ENCODE measurements at places on chromosomes 1 and 21. TPM values are rescaled to one million over a fixed set of nuclear protein-coding genes. Genes with fewer than 3 reads are reported as not detected.

The FAM72A gene
- 5.3 TPM for total RNA-seq

The BCAN gene
- not detected for total RNA-seq

The ETV3L gene
- not detected for total RNA-seq

The SH2D1B gene
- 0.47 TPM for total RNA-seq

The FLG2 gene
- not detected for total RNA-seq

The PLA2G2A gene
- total RNA-seq, result 672 TPM

The RPS6KC1 gene
- 22.6 TPM for total RNA-seq

The ELF3 gene
- 0.47 TPM for total RNA-seq

The RIPPLY3 gene
- total RNA-seq, result not detected

The MRPS6 gene
- total RNA-seq, result 25.4 TPM

The ICOSLG gene
- total RNA-seq, result 3.2 TPM

The ASCL5 gene
- not detected for total RNA-seq

DNA sequence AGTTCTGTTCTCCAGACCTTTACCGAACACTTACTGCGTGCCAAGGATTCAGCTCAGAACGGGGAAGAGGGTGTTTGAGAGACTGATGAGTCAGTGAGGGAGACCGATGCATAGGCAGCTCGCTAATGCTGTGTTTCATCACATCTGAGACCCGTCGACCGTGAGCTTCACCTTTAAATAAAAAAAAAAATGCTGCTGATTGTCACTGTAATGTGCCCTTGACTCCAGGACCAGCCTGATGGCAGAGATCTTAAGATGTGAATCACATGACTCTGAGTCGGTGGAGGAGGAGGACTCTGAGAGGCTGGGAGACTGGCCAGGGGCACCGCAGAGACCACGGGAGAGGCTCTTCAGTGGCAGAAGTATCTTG lies 28.8 kb downstream of the SPSB1 start:
- no peak for DNase-seq

DNA sequence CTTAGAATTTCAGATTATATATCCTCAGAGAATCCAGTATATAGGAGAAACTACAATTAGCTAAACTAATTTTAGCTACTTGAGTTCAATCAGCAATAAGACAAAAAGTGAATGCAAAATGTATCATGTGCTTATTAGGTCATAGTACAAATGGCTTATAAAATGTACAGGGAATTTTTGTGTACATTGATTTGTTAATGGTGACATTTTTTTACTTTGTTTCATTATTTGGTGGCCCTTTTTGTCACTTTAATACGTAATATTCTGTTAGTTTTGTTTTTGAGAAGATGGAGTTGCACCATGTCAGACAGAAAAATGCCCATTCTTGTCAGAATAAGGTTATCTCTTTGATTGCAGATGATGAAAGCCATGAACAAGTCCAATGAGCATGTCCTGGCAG lies 33.6 kb downstream of the CC2D1B start:
- no peak for DNase-seq

GRCh38 chr1:228488818-228489674 lies 1.9 kb downstream of the RNF187 start:
- DNase-seq, result no peak

- no peak for DNase-seq
These were observed 142.6 kb downstream of the SMYD3 start for GRCh38 chr1:246364415-246364941.

DNA sequence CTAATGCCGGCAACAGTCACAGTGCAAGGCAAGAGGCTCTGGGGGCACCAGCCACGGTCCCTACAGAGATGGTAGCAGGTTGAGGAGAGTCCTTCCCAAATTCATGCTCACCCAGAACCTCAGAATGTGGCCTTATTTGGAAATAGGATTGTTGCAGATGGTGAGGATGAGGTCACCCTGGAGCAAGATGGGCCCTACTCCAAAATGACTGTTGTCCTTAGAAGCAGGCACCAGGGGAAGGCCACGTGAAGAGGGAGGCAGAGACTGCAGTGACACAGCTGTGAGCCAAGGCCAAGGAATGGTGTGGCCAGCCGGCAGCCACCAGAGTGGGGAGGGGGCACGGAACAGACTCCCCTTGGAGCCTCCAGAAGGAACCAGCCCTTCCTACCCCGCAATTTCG lies 70.8 kb upstream of the CLDN14 start:
- DNase-seq, result no peak

GRCh38 chr1:113918243-113918642 lies 10.9 kb upstream of the HIPK1 start:
- no peak for DNase-seq

GRCh38 chr1:206427291-206427690 lies 43.0 kb upstream of the IKBKE start:
- no peak for DNase-seq

GRCh38 chr1:27527223-27527889 lies 37.4 kb upstream of the WASF2 start:
- DNase-seq, result no peak

DNA sequence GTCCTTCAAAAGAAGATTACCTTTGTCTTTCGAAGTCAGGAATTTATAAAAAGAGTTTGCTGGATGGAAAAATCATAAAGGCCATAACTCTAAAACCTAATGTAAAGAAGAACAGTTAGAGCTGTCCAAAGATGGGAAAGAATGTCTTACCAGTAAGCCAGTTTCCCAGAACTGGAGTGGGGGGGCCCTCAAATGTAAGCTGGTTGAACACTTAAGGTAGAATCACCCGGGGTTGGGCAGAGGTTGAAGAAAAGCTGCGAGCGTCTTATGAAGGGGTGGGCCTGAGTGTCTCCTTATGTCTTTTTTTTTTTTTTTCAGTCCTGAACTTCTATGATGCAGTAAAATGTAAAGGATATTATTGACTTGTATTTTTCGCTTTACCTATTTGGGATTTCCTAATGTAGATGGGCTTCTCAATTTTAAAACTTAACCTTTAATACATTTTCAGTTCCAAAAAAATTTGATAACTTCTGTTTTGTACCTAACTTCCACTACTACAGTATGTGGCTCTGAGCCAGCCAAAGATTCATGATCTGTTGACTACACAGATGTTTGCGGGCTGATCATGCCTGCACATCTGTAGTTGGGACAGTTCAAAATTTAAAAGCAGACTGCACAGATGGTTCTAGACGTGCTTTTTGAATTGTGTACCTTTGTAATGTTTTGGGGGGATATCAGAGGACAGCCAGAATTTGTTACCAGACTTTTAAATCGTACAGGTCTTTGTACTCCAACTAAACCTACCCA lies 43.6 kb downstream of the NFYC start:
- DNase-seq, result no peak

- no peak for DNase-seq
These were observed 63.3 kb upstream of the CR1L start for GRCh38 chr1:207581496-207582153.

DNA sequence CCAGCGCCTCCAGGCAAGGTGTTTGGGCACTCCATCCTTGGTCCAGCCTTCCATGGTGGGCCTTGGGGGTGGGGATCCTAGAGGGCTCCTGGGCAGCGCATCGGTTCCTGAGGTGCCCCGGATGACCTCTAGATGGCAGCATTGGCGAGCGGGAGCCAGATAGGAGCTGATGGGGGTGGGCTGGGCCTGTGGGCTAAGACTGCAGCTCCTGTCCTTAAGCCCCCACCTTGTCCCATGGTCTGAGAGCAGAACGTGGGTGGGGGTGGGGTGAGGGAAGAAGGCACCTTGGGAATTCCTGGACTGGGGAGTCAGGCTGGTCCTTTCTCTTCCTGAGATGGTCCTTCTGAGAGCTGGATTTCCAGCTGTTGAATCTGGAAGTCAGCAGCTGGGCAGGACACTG lies 93.4 kb upstream of the CSF3R start:
- peak; percentile 29 for DNase-seq

DNA sequence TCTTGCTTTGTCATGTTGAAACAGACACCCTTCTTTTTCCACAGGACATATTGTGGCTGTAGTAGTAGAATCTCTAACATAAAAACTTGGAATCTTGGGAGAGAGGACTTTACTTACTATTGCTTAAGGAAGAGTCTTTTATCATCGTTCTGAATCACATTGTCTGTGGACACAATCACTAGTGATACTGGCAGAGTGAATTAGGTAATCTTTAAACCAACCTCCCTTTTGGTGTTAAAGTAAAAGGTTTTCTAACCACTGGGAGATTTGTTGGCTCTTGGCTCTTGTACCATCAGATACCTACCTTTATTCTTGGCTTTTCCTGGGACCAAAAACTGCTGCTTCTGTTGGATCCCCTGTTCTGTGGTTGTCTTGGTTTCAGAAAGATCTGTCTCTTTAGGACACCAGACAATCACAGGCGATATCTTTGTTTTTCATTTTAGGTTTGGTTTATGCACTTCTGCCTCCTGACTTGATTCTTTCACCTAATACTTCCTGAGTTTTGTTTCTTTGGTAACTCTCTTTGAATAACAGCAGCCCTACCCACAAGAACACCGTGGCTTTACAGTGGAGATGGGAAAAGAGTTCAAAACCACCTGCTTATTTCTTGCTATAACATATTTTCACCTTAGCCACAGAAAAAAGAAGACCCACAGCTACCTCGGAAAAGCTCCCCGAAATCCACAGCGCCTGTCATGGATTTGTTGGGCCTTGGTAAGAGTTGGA lies 36.6 kb upstream of the ZFP69B start:
- no peak for DNase-seq

DNA sequence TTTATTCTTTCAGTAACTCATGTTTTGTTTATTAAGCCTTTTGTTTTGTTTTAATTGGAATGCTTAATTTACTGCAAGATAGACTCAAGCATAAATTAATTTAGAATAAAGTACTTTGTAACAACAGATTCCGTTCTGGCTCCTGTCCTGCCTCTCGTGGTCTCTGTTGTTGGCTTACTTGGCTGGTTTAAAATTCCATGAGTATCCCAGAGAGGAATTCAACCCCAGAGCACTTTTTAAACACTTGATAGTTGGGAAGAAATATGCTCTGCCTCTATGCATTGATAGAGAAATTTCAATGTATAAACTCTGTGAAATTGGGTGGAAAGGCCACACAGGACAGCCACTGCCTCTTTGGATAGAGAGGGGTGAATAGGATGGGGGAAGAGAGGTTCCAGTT lies 89.7 kb downstream of the ATP5PO start:
- no peak for DNase-seq

DNA sequence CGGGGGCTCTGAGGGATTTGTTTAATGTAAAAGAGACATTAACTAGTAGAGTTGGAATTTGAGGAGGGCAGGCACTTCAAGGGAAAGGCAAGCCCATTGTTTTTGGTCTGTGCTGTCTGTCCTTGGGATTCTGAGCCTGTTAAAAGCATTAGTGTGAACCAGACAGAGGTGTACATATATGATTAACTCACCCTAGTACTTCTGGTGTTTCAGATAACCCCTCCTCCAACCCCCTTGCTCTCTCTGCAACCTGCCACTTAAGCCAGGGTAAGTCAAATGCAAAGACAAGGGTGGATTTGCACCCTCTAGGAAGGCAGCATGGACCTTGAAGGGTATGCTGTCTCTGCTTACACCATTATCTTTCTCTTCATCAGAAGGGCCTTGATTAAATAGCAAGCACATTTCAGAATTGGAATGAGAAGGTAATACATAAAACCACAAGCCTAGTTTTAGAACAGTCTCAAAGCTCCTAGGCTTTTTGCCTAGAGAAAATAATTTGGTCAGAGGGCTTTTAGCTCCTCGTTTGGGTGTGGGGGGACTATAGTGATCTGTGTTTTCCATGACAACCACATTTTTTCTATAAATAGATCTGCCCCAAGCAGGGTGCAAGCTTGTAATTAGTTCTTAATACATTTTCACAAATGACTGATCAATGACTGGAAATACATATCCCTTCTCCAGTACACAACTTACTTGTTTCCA lies 120.7 kb upstream of the SGIP1 start:
- no peak for DNase-seq

DNA sequence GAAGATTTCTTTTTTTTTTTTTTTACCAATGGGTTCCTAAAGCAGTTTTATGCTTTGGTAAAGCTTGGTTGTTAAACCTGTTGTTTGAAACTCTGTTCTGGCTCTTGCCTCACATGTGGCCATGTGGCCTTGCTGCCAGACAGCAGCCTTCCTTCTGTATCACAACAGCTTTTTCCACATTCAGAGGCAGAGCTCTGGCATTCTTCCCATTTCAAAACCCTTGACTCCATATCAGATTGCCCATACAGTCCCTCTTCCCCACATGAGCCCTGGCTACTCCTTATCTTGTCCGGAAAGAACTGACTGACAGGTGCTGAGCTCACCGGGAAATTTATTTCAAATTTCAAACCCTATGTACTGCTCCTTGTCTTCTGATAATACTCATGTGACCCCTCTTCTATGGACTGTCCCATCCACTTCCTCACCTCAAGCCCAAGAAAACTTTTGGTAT lies 38.5 kb upstream of the LAX1 start:
- no peak for DNase-seq

GRCh38 chr1:168843401-168843800 lies 114.4 kb upstream of the DPT start:
- DNase-seq, result no peak

- DNase-seq, result no peak
These were observed 84.3 kb upstream of the L1TD1 start for GRCh38 chr1:62110198-62110817.

DNA sequence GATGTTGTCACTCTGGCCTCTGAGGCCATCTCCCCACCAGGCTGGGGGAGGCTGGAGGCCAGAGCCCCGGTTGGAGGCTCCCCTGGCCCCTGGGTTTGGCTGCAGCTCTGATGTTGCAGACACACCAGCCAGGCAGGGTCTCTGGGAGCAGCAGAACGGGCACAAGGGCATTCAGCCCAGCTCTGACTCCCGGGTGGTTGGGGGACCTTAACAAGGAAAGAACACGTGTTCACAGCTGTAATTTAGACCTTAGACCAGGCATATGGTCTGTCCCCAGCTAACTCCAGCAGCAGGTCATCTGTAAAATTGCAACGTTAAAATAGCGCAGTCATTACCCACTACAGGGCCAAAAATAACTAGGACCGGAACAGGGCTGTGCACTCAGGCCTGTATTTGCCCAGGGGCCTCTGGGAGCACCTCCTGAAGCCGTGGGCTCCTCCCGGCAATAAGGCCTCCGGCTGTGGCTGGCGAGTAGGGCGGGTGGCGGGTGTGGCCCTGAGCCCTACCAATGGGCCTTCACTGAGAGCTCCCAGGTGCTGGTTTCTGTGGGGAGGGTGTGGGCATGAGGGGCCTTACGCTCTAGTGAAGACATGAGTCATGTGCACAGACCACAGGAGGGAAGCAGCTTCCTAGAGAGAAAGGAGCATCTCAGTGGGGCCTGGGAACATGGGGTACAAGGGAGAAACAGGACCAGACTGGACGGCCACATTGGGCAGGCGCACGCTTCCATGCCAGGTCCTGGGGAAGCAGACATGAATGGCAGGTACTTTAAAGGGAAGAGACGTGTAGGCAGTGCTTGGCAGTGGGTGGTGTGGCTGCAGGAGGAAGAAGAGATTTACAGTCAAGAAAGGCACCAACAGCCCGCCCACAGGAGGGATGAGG lies 6.1 kb downstream of the LDLRAP1 start:
- no peak for DNase-seq

GRCh38 chr1:53145619-53145941 lies 3.1 kb upstream of the SLC1A7 start:
- no peak for DNase-seq

GRCh38 chr1:1602304-1602967 lies 2.5 kb upstream of the FNDC10 start:
- no peak for DNase-seq

GRCh38 chr1:83016354-83016849 lies 982.5 kb downstream of the TTLL7 start:
- DNase-seq, result no peak

- DNase-seq, result no peak
These were observed 13.6 kb downstream of the LRRC42 start for GRCh38 chr1:53959664-53960250.

- no peak for DNase-seq
These were observed 98.8 kb upstream of the DUSP10 start for GRCh38 chr1:221840511-221841243.

GRCh38 chr1:41919131-41919530 lies 409 bp upstream of the HIVEP3 start:
- no peak for DNase-seq

GRCh38 chr1:2233468-2233867 lies 5.3 kb downstream of the SKI start:
- no peak for DNase-seq
